ENCODE measurements at places on chromosomes 4 and X.

DNA sequence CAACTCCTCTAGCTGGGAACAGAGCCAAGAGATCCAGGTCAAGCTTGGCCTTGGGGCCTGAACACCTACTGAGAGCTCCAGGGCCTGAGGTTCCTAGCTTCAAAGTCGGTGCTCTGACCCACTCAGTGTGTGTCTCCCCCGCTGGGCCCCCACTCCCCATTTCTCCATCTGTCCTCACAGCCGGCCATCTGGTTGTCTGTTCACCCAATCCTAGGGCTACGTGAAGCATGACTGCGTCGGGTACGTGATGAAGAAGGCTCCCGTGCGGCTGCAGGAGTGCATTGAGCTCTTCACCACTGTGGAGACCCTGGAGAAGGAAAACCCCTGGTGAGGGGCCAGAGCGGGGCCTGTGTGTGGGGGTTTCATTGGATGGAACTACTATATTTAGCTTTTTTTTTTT is 12.3 kb downstream of the USP11 start:
- DNase-seq: no peak

- no peak for DNase-seq
These were observed 157.5 kb upstream of the ITM2A start for GRCh38 chrX:79524642-79525041.

DNA sequence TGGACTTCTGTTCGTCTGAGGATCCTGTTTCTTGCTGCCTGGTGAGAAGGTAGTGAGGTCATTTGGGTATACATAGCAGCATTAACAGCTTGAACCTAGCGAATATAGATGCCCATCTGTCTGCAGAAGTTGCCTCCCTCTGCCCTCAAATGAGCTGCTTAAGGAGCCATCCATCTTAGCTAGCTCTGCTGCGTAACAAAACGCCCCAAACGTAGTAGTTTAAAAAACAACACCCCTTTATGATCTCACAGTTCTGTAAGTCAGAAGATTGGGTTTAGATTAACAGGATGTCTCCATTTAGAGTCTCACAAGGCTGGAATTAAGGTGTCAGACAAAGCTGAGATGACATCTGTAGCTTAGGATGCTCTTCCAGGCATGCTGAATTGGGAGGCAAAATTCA is 185.3 kb downstream of the DHRSX start:
- no peak for DNase-seq

- peak; percentile 45 for DNase-seq
These were observed 39.2 kb upstream of the TLR3 start for GRCh38 chr4:186029571-186030398.

GRCh38 chrX:68894513-68895340 is 65.9 kb downstream of the EFNB1 start:
- peak; percentile 56 for DNase-seq

- no peak for DNase-seq
These were observed 1.7 kb downstream of the SEC31A start for GRCh38 chr4:82889287-82889686.

DNA sequence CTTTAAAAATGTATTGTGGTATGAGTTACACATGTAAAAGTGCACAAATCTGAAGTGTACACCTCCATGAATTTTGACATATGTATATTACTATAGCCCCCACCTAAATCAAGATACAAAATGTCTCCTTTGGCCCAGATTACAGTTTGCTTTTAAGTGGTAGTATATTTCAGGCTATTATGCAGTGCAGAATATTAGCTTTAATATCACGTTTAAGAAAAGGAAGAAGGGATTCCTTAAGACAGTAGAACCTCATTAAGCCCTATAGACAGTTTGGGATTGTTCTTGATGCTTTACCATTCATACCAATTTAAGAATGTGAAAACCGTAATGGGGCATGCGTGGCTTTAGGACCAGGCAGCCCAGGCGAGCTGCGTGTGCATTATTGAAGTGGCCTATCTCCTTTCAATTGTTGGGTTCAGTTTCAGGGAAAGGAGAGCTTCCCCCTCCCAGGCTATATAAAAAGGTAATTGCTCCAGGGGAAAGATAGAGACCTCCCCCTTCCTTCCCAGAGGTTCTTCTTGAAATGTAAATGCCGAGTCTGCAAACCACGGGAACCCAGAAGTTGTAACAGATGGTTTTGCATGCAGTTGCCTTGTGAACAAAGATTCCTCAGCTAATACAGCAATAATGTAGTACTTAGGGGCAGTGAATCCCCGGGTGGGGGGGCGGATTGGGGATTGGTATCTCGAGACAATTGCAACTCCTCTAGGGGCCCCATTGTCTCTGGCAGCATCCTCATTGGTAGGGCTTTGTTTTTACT is 106.1 kb downstream of the UCHL1 start:
- no peak for DNase-seq

DNA sequence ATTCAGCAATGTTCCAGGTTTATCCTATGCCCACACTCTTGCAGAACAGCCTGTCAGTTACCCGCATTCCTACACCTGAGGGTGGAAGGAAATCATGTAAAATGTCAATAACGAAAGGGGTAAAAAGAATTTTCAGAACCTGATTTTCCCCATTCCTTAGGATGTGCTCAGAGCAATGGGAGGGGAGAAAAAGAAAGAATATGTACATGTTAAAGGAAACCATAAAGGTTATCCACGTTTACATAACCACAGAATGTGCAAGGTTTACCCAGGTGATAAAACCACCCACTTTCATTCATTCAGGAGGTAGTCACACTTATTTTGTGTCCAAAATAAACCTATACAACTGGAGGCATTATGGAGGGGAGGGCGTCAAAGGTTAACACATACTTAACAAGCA is 335.5 kb downstream of the ZNF674 start:
- no peak for DNase-seq

DNA sequence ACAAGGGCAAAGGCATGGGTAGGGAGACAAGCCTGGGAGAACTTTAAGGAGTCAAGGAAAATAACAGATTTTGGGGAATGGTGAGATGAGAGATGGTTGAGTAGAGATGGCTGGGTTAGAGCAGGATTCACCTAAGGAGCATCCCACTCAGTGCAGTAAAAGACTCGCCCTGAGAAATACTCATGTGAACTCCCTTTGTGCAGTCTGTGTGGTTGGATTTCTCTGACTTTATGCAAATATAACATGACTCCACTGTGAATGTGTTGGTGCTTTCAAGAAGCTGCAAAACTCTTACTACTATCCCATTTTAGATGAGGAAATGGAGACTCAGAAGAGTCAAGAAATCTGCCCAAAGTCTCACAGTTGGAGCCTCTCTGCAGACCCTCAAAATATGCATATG is 129.8 kb upstream of the LIMCH1 start:
- DNase-seq: no peak

DNA sequence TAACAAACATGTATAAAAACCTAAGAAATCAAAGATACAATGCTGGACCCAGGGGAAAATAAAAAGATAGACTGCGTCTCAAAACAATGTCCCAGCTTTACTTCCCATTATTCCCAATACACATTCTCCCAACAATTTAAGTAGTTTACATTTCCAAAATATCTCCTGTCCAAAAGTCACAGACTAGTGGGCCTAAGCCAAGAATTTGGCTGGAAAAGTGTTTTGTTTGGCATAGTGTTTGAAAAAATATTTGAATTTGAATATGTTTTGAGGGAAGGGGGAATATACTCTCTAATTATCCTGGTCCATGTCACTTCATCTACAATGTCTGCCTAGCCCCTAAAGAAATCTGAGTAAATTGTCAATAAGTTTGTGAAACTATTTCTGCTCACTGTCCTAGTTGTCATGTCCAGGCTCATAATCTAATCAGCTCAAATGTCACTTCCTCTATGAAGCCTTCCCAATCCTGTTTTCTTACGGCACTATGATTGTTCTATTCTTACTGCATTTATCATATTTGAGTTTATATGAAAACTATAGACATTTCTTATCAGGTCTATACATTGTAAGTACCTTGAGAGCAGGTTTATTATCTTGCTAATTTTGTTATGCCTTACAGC is 74.4 kb downstream of the SEC24D start:
- DNase-seq: no peak

DNA sequence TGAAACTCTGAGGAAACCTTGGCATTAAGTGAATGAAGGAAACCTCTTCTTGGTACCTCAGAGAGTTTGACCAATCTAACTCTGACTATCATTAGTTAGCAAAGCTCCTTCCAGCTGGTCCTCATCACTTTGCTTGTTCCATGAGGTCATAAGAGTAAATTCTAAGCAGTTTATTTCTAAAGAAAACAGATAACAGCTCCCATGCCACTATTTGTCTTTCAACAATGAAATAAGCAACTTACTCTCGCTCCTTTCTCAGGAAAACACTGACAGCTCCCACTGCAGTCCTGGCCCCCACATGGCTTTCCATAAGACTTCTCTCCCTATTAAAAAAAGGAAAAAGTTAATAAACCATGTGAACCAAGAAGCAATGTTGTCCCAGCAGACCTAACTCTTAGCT is 127.7 kb downstream of the COL4A6 start:
- no peak for DNase-seq

GRCh38 chr4:87067124-87067885 is 132.5 kb downstream of the AFF1 start:
- no peak for DNase-seq

- DNase-seq: no peak
These were observed 98.2 kb upstream of the ARSJ start for GRCh38 chr4:114077610-114078009.

- DNase-seq: no peak
These were observed 15.8 kb downstream of the ATP1B4 start for GRCh38 chrX:120377715-120378114.

DNA sequence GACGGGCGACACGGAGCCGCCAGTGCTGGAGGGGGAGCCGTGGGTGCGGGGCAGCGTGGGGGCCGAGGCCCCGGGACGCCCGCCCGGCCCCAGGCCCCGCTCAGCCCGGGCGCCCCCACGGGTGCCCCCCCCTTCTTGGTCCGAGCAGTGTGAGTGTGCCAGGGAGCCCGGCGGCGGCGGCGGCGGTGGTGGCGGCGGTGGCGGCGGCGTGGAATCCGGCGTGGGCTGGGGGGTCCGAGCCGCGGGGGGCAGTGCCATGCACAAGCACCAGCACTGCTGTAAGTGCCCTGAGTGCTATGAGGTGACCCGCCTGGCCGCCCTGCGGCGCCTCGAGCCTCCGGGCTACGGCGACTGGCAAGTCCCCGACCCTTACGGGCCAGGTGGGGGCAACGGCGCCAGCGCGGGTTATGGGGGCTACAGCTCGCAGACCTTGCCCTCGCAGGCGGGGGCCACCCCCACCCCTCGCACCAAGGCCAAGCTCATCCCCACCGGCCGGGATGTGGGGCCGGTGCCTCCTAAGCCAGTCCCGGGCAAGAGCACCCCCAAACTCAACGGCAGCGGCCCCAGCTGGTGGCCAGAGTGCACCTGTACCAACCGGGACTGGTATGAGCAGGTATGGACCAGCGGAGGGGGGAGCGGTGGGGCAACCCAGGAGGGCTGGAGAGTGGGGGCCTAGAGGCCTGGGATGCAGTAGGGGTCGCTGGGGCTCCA is 466 bp downstream of the DLG3 start:
- no peak for DNase-seq

DNA sequence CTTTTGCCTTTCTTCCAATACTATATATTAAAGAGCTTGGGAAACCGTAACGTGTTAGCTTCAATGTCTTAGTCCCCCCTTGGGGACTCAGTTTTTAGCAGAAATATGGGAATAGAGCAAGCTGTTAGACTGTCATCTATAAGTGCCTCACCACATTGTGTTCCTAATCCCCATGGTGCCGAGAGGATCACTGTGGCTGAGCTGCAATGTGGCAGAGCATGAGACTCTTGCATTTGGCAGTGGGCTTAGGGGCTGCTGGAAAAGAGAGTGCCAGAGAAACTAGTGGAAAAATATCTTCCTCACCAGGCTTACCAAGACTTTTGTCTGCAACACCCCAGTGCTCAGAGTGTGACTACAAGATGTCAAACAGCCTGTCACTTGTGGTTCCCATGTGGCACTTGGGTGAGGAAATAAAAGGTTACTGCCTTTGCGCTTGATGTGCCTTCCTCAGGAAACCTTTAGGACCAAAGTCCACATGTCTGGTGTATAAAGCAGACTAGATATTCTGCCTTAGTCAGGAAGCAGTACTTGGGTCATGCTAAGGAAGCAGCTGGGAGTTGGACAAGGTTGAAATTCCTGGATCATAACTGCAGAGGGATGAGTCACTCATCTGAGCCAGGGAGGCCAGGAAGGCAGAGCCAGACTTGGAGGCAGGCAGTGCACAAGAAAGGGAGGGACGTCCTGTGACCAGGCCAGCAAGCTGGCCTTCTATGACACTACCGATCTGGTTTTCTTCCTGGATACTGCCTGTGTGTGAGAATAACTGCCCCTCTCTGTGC is 9.7 kb upstream of the MAGEA4 start:
- peak; percentile 19 for DNase-seq

DNA sequence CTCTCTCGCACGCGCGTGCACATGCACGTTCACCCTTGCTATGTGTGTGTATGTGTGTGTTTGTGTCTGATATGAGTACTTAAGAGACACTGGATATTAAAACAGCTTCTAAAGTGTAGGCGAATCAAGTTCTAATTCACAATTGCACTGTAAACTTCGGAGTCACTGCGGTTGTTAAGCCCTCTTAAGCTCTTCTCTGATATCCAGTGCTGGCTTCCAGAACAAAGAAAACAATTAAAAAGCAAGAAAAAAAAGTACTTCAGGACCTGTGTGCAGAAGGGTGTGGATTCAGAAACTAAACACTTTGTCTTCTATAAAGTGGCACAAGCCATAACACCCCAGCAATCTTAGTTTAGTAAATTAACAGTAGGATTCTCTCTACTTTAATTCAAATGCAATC is 300.2 kb downstream of the PCDH7 start:
- no peak for DNase-seq

GRCh38 chrX:23930894-23931604 is 23.2 kb downstream of the CXorf58 start:
- no peak for DNase-seq

DNA sequence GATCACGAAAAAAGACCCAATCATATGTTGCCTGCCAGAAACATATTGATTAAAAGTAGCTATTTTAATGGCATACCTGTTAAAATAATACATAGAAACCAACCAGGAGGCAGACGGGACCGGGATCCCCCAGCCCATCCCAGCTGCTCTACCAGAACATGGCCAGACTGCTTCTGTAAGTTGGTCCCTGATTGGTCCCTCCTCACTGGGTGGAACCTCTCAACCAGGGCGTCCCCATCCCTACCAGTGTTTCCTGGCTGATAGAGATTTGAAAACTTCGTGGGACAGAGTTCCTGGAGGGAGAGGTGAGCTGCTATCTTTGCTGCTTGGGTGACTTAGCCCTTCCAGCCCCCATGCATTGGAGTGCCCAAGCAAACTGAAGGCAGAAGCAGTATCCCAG is 256.2 kb downstream of the TRAM1L1 start:
- peak; percentile 28 for DNase-seq

GRCh38 chr4:86500527-86500926 is 93.6 kb upstream of the PTPN13 start:
- no peak for DNase-seq

- no peak for DNase-seq
These were observed 69.1 kb downstream of the SPIN4 start for GRCh38 chrX:63282077-63282476.

- DNase-seq: no peak
These were observed 189.1 kb downstream of the GPC3 start for GRCh38 chrX:133796282-133796681.

DNA sequence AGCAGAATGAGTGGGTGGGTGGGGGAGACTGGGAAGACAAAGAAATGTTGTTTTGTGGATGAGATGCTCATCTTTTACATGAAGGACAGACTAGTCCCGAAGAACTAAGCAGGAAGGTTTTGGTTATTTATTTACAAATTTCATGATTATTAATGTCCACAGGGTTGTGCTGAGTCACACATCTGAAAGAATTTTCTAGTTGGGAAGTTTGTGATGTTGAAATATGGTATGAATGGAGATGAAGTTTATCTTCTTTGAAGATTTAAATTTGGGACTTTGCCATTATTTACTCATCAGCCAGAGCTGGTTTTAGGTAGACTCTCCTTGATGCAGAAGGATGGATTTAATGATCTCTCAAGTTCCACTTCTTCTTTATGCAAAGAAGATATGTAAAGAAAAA is 75.5 kb downstream of the MOSPD2 start:
- no peak for DNase-seq

All from testis (tissue), 5 donors.